CD4-positive, CD25-positive, alpha-beta regulatory T cell (primary cell): ENCODE measurements at places on chromosomes 12 and 14. TPM values are rescaled to one million over a fixed set of nuclear protein-coding genes. Genes with fewer than 3 reads are reported as not detected.
A peak's percentile ranks its signal among the peaks of the same experiment; 100 is the strongest.

DNA sequence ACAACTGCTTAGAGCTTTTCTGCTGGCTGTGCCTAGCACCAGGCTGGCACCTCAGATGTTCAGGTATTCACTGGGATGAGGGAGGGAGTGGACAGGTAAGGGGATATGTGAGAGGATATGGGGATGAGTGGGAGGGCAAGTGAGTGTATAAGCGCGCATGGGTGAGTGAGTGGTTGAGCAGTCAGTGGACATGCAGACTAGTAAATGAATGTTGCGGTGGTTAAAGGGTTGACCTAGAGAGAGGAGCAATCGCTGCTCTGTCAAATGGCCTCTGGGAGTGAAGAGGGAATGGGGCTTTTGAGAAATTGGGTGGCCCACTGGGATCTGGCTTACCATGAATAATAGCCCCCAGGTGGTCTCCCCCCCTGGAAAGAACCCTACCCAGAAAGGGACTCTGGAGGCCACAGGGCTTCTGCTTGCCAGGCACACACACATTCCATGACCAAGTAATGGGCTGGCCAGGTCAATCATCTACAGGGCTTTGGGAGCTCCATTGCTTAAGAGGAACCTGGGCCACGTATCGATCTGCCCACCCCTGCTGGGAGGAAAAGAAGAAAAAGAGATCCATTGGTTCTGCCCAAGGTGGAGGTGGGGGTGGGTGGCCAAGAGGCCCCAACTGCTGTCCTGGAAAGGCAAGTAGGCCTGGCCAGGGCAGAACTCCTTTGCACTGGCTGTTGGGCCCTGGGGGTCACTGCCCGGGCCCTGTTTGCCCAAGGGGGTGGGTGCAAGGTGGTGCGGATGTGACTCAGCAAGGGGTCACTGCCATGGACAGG, 30.8 kb upstream of the ZFP36L1 start:
- DNase-seq: no peak

DNA sequence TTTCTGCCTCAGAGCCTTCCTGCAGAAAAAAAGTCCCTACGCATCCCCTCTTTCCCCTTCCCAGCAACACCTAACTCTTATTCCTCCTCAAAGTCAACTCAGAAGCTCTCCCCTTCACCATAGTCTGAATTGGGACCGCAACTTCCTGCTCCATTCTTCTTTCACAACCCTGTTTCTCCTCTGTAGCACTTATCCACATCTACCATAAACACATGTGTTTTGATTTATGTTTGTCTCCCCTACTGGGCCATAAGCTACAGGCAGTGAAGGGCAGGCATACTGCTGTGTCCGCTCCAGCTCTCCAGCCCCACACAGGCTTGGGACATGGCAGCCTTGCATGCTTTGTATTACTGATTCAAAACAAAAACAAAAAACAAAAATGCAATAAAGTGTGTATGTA, 5.9 kb downstream of the SDR9C7 start:
- no peak for DNase-seq

DNA sequence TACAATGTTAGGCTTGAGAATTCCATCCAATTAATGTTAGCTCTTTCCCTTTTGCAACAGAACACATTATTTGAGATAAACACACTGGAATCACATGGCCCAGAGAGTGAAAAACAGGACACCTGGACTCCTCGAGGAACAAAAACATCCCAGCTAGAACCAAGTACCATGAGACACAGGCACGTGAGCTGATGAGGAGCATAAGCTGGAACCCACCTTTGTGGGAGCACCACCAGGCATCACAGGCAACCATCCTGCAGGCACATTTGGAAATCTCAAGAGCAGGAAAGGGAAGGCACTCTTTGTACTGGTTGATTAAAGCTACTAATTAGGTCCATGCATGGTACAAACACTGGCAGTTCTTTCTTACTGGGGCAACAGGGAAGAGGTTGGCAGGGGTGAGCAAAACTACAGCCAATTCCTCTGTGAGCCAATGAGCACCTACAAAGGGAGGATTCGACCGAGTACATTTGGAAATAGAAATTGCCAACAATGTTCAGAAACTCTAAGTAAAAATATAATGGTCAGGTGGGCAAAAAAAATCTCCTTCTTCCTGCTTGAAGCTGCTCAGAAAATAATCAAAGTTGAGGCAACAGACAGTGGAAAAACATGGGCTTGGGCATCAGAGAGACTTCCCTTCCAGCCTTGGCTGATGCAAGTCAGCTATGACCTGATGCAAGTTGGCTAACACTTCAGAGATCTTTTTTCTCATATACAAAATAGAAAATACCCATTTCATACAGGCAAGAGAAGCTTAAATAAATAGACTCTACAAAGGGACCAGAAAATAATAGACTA, 216.7 kb downstream of the NUAK1 start:
- no peak for DNase-seq

DNA sequence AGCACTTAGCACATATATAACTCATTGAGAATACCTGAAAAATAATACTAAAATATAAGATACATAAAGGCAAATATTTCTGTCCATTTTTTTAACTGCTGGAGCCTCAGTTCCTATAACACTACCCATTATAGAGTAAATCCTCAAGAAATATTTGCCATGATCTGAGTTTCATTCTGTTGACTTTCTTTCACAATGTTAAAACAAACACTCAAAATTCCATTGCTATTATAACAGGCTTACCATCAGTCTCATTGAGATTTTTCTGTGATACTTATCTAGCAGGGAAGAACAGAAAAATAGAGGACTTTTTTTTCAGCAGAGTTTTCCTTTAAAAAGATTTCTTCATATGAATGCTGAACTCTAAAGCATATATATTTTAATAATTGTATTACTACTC, 24.5 kb downstream of the LMO3 start:
- DNase-seq: no peak

DNA sequence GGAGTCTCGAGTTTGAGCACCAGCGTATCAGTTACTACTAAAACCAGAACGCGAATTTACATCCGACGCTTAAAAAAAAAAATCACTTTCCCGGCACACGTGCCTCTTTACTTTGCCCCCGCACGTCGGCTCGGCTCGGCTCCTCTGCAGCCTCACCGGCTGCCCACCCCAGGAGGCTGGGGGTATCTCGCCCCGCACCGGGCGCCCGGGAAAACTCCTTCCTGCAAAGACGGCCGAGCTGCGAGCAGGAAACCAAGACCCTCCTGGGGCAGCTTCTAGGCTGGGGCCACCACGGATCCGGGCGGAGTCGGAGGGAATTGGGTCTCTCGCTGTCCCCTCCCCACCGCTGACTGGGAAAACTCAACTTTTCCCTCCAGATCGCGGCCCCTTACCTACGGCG, 610 bp downstream of the VSIG10 start:
- DNase-seq: peak; percentile 34

DNA sequence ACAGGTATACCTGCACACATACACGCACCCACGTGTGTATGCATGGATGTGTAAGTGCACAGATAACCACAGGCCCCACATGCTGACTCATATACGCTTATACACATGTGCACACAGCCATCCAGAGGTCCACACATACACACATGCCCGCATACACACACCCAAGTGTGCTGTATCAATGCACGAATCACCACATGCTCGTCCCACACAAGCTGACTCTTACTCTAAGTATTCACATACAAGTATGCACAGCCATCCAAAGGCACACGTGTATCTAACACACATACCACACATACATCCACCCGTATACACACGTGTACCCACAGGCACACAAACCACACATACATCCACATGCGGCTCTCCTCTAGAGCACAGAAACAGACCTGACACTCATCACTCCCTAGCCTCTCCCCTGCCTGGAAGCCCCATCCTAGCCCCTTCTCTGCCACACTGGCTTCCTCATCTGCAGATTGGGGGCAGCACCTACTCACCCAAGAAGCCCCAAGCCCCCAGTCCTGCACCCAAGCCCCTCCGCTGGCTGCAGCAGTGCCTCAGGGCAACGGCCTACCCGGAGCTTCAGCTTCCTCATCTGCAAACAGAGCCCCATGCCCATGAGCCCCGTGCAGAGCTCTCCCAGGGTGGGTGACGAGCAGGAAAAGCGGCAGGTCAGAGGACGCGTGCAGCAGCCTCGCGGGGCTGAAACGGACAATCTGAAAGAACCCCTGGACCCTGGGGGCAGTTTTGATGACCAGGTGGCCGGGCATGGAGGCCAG, 105.4 kb downstream of the NCOR2 start:
- no peak for DNase-seq

Gene WSCD2
- 0.23 TPM for polyA plus RNA-seq

Gene PRR4
- polyA plus RNA-seq: 1.1 TPM

Gene ANKRD52
- polyA plus RNA-seq: 7.5 TPM

Gene SLCO1B1
- not detected for polyA plus RNA-seq
